ENCODE measurements at places on chromosomes 13 and 19.

DNA sequence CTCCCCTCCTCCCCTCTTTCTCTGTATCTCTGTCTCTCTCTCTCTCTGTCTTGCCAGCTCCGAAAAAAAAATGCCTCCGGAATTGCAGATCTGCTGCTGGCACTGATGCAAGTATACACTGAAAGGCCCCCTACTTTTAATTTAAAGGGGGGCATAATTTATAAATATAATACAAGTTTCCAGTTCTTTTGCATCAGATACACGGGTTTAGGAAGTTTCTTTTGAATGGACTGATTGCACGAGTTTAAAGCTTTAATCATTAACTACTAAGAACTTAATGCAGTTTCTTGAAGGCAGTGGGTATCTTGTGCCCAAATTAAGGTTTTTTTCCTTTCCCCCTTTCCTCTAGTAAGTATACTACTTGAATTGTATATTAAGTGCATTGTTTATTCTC, 1.4 kb downstream of the FGF9 start:
- no peak for DNase-seq

- DNase-seq: no peak
These were observed 11.8 kb downstream of the CCDC97 start for GRCh38 chr19:41321600-41322270.

DNA sequence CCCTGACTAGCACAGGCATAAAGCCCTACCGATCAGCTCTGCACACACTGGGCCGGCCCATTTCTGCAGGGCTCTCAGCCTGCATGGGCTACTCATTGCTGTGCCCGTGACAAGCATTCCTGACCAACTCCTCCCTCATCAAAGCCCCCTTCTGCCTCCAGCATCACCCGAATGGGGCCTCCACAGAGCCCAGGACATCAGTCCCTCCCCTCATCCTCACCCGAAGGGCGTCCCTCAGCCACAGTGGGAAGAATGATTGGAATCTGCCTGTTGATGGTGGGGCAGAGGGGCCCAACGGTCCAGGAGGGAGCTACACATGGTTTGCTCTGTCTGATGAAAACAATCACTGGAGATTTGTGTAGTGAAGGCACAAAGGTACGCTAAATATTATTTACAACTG, 43.8 kb downstream of the SERP2 start:
- no peak for DNase-seq

DNA sequence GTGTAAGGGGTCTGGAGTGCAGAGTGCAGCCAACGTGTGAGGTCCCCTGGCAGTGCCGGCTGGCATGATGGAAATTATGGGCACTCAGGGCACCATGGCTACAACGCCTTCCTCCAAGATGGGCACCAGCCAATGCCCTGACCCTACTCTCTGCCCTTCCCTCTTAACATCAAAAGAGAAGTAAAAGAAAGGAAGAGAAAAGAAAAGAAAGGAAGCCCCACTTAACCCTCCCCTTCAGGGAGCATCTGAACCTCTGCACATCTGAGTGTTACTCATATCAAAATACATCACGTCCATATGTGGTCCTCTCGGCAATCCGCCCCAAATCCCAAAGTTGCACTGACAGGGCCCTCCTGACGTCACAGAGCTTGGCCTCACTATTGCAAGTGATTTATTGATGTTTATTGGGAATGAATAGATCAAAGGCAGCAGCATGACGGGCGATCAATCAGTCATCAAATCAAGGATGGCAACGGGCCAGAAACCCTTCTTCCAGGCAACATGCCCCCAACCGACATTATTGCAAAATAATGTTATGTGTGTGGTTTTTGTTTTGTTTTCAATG, 1.3 kb downstream of the TSHZ3 start:
- no peak for DNase-seq

DNA sequence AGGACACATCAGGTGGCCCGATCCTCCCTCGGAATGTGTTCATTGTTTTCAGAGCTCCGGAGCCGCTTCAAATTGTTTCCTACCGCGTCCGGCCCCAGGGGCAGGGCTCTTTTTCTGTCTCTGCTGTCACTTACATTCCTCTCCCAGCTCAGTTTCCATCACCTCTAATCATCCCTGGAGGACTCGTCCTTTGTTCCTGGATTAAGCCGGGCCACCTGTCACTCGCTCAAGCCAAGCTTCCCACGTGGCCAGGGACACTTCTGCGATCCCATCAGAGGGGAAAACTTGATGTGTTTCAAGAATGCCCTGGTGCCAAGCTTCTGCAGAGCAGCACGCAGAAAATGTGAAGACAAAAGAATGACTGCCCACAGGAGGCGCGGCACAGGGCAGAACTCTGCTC, 13.5 kb downstream of the IL17D start:
- DNase-seq: no peak

Measured in spinal cord (tissue), 10 donors.